ENCODE measurements at places on chromosomes 13 and 19. TPM values are rescaled to one million over a fixed set of nuclear protein-coding genes. Genes with fewer than 3 reads are reported as not detected.

The ERICH6B gene
- total RNA-seq: not detected

The ZNF571 gene
- 3.9 TPM for total RNA-seq

The SYT3 gene
- 1.8 TPM for total RNA-seq

The TUBB4A gene
- 45.2 TPM for total RNA-seq

The ZNF724 gene
- 21.0 TPM for total RNA-seq

DNA sequence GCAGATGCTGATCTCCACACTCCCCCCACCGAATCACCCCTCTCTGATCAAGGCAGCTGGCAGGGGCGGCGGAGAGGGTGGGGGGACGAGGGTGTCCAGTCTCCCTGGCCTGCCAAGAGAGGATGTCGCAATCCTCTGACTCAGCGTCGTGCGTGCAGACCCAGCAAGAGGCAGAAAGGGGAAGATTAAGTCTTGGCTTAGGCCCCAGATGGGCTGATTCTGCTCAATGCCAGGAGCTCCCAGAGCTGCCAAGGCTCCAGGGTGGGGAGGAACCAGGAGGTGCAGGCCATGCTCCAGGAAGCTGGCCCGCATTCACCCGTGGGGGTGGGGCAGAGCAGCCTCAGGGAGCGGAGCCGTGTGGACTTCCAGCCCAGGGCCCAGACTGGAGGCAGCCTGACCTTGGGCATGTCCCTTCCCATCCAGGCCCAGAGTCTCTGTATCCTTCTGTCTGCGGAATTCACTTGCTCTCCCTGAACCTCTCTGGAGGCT, 6.6 kb upstream of the BCL3 start:
- peak; percentile 96 for DNase-seq

DNA sequence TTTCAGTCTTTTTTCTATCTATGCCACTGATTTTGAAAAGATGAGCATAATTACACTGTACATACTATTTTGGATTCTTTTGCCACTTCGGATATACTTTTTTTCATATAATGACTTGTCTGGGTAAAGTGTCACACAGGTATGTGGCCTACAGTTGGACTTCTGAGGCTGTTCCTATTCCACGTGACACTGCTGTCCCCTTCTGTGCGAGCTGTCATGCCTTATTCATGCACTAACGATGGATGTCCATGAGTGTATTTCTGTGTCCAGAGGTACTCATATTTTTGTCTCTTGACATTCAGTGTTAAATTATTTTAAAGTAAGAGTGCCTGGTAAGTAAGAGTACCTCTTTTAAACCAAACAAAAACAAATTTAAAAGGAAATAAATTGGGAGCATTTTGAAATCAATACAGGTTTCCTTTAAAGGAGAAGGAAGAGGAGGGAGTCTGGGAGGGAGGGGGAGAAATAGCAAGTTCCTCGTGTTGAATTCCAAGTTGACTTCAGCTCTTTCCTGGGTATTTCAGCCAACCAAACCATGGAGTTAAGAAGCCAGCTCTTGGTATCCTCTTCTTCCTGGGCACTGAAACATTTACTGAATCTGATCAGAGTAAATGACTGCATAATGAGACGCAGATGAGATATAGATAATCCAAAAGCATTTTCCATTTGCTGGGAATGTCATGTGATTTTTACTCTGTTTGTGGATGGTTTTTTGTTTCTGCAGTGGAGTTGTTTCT, 61.3 kb downstream of the TNFRSF19 start:
- no peak for DNase-seq
